Activated naive CD4-positive, alpha-beta T cell treated with anti-CD3 and anti-CD28 coated beads, Interleukin-2, amount 10 ng/mL, durations not matched to agents 7 days and 5 days (primary cell): ENCODE measurements at places on chromosomes 16 and 17.

DNA sequence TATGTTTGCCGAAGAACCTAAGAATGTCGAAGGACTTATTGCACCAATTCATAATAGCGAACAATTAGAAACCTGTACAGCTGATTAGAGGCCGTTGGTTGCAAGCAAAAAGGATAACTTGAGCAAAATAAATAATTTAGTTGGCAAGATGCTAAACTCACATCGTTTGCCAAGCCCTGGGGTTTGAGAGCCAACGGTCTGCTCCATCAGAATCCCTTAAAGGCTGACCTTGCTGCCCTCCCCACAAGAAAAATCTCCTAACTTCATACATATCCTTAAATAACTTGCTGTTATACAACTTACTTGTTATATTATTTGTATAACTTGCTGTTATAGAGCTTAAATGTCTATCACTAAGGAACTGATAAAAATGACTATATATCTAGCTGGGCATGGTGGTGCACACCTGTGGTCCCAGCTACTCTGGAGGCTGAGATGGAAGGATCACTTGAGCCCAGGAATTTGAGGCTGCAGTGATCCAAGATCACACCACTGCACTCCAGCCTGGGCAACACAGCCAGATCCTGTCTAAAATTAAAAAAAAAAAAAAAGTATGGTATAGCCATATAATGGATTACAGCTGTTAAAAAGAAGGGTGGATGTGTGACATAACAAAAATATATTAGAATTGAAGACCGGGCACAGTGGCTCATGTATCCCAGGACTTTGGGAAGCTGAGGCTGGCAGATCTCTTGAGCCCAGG, 1.9 kb upstream of the TRIM37 start:
- no peak for DNase-seq

DNA sequence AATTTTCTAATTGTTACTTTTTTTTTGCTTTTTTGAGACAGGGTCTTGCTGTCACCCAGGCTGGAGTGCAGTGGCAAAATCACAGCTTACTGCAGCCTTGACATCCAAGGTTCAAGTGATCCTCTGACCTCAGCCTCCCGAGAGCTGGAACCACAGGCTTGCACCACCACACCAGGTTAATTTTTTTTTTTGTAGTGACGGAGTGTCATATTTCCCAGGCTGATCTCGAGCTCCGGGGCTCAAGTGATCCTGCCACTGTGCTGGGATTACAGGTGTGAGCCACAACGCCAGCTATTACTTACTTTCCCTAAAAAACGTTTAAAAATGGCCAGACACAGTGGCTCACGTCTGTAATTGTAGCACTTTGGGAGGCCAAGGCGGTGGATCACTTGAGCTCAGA, 6.6 kb downstream of the NPLOC4 start:
- DNase-seq = no peak

DNA sequence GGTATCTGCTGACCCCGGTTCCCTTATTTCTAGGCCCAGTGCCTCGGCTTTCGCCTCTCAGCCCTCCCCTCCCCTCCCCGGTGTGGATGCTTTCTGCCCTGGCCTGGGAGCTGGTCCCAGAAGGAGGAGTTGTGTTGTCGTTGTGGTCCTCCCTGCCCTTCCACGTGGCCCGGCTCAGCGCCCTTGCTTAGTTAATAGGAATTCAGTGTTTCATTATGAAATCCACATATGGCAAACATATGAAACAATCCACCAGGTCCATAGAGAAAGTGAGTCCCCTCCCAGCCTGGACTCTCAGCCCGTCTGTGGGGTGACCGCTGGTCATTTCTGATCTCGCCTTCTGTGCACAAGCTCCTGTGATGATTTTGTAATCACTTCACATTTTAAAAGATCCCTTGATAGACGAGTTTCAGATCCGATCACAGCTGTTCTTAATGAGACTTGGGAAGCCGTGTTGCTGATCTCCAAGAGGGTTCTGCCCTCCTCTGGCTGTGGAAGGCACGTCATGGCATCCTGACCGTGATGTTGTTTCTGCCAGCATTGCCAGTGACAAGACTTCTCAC, 112.1 kb downstream of the BANP start:
- no peak for DNase-seq

DNA sequence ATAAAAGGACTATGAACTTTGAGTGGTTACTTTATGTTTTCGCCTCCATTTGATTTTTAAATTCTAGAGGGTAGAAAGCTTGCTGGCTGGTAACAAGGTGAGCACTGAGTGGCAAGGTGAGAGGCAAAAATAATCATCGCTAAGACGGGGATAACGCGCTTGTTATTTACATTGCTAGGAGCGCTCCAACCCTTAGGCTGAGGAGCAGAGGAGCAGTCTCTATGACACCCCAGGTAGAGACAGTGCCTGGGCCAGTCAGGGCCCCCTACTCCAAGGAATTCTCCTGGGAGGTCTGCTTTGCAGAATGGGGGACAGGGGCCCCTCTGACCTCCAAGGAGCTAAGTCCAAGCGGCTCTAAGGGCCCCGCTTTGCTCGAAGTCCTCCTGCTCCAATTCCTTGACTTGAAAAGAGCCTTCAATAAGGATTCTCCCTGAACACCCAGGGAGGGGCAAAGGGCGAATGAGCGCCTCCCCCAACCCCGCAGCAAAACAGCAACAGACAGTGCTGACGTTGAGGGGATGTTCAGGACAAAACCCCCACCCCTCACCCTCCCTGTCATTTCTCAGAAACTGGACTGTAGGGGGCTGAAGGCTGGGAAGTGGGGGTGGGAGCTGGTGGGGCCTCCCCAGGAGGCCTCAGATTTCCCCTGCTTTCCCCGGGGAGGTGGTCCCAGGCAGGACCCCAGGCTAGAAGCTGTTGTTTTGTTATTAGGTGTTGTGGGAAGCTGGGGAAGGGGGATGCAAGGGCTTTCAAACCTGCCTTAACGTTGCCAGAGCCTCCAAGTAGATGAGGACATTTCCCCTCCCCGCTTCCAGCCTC, 10.2 kb upstream of the FOXF1 start:
- no peak for DNase-seq

- no peak for DNase-seq
These were observed 252.1 kb downstream of the PHKB start for GRCh38 chr16:47713225-47713595.

- DNase-seq = no peak
These were observed 44.8 kb downstream of the STAT5A start for GRCh38 chr17:42333053-42333452.

- no peak for DNase-seq
These were observed 8.4 kb upstream of the OR1F1 start for GRCh38 chr16:3179651-3180050.

DNA sequence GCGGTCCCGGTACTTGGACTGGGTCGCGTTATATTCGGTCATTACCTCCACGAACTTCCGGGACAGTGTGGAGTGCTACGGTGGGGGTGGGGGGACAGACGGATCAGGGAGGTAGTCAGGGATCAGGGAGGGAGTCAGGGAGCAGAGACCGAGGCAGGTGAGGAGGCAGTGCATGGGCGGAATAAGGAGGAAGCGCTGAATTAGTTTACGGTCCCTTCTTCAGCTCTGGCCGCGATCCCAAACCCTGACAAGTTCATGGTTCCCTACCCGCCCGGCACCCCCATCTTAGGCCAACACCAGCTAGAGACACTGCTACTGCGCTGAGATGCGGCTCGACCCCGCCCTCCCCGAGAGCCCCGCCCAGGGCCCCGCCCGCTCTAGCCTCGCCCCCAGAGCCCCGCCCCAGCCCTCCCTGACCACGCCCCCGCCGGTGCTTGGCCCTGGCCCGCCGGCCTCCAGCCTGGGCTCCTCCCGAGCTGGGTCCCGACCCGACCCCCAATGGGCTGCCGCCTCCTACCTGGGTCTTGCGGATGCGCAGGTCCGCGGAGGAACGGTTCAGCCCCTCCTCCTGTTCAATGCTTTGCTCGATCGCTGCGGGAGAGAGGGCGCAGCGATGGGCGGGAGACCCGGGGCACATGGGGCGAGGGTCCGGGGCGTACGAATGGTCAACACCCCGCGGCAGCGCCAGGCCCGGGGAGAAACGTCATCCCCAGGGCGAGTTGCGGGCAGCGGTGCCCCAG, 12.1 kb downstream of the HSD3B7 start:
- DNase-seq = peak; percentile 88

GRCh38 chr17:50190293-50190602, 11.2 kb downstream of the COL1A1 start:
- DNase-seq = no peak

DNA sequence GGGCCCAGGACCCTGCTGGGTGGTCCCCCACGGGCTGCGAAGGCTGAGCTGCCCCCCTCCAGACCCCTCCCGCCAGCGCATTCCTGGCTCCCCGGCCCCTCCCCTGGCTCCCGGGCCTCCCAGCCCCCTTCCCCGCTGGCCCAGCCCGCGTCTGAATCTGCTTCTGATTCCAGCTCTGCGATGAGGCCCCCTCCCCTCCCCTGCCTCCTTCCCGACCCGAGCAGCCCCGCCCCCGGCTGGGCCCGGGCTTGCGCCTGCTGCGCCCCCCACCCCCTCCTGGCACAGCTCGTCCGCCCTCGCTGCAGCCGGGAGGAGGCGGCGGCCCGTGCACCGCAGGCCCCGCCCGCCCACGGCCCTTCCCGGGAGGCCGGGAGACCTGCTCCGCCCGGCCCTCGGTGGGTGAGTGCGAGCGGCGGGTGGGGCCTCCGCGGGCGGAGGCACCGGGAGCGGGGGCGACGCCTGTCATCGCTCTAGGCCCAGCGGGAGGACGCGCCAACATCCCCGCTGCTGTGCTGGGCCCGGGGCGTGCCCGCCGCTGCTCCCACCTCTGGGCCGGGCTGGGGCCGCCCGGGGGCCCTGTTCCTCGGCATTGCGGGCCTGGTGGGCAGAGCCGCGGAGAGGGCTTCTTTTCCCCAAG, at the start of gene NTN3:
TSS of gene NTN3 (plus strand) at position 282 of the 637 bp plus-strand sequence. CDS start 405 bp downstream, outside the sequence.
- no peak for DNase-seq

DNA sequence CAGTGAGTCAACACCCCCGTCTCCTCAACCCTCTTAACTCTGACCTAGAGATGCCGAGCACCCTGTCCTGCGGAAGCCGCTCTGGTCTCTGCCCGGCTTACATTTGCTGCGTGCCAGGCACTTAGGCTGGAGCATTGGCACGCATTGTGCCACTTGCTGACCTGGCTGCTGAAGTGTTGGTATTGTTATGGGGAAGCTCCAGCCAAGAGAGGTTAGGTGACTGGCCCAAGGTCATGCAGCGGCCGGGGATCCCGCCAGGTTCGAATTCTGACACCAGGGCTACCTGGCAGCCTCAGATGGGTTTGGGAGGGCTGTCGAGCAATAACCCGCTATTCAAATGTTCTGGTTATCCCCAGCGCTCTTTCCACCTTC, 5.0 kb upstream of the HSD17B1 start:
- DNase-seq = no peak

DNA sequence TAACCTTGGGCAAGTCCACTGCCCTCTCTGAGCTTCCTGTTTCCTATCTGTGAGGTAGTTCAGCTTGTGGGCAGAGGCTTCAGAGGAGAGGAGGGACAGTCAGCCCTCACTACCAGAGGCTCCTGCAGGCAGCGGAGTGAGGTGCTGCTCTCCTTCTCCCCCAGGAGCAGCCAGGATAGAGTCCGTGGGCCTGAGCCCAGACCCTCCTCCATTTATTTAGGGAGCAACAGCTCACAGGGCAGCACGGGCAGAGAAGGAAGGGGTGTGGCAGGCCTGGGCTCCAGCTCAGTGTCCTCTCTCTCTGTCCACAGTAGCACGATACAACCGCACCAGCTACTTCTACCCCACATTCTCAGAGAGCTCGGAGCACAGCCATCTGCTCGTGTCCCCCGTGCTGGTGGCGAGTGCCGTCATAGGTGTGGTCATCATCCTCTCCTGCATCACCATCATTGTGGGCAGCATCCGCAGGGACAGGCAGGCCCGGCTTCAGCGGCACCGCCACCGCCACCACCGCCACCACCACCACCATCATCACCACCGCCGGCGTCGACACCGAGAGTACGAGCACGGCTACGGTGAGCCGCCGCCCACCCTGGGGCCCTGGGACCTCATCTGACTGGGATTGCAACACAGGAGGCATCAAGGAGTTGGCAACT, 42.3 kb downstream of the BEAN1 start:
- no peak for DNase-seq

DNA sequence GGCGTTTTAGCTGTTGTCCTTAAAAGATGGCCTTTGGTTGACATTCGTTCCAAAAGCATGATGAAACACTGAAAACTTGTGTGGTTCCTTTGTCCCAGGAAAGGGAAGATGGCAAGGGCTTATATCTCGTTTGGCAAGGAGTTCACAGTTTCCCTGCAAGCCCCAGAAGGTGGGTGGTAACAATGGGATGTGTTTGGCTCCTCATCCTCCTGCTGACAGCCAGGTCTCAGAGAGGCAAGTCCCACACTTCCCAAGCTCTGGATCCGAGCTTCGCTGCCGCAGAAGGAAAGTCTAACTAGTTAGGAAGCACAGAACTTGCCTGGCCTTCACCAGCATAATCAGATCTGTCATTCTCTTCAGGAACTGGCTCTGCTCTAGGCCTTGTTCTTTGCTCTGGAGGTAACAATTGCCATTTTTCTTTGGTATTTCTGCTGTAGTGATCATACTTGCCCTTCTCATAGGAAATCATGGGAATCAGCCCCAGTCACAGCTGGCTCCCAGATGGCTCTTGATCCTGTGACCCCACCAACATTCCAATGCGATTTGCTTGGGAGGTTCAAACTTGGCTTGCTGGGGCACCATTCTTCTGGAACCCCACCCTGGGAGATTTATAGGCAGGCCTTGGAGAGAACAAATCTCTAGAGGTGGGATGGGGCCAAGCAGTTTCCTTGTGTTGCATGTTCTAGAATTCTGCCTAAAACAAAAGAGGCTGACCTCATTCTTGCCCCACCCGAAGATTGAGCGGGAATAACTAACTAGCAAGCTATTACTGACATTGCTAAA, 17.9 kb downstream of the KPNA2 start:
- no peak for DNase-seq

DNA sequence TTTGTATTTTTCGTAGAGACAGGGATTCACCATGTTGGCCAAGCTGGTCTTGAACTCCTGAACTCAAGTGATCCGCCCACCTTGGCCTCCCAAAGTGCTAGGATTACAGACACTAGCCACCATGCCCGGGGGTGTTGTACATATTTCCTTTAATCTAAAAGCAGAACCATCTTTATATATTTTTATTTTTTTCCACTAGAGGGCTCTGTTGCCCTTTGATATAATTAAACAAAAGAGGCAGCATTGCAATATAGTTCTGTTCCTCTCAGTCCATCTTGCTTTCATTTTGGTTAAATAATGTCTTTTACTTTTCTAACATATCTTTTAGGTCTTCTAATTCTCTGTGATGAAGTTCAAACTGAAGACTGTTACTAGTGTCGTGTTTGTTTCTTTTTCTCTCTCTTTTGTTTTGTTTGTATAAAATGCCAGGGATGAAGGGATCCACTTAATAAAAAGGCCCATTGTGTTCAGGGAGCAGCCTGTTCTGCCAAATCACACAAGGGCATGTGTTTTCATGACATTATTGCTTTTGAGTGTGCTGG, 23.4 kb downstream of the WWOX start:
- peak; percentile 32 for DNase-seq

DNA sequence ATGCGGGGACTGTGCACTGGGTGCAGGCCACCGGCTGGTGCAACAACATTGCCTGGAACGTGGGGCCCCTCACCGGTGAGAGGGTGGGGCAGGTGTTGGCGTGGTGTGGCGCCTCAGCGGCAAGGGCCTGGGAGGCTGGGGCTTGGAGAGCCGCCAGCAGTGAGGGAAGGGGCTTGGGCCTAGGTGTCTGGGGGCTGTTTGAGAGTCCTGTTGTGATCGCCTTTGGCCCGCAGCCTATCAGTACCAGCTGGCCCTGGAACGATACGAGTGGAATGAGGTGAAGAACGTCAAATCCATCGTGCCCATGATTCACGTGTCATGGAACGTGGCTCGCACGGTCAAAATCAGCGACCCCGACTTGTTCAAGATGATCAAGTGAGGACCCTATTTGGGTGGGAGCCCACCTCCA, 2.6 kb upstream of the TMEM88 start:
- DNase-seq = no peak

- peak; percentile 32 for DNase-seq
These were observed 348 bp downstream of the MPP2 start for GRCh38 chr17:43906951-43907424.

GRCh38 chr17:3526971-3527370, 30.6 kb downstream of the TRPV3 start:
- no peak for DNase-seq
